SIG-M5 (cell line): ENCODE measurements at places on chromosomes 2 and 18.

- DNase-seq = no peak
Measured at GRCh38 chr2:41903474-41904135, 144.2 kb upstream of the PKDCC start.

DNA sequence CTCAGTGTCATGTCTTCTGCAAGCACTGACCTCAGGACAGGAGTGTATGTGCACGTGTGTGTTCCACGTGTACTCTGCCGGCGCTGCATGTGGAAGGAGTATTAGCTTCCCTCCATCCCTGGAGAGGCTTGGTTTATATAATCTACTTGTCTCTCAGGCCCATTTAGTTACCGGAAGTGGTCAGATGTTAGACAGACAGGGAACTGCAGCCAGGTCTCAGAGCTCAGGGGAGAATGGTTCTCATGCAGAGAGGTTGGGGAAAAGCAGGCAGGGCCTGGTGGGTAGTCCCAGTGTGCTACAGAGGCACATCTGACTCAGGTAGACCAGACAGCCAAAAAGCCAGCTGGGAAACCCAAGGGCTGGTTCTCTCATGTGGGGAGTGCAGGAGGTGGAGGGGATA is 167.9 kb downstream of the CTIF start:
- DNase-seq = no peak

DNA sequence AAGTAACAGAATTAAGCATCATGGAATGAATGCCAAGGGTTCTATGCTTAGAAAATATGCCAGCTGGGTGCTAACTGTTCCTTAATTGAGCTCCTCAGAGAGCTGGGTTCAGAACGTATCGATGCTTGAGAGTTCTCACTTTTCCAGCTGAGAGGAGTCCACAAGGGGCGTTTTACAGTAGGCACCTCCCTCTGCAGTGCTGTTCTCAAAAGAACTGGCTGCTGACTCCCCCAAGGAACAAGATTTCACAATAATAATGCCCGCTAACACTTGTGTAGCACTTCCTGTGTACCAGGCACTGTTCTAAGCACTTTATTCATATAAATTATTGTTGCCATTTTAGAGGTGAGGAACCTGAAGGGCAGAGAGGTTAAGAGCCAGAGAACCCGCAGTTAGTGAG is 18.1 kb upstream of the TMEM237 start:
- peak; percentile 56 for DNase-seq

DNA sequence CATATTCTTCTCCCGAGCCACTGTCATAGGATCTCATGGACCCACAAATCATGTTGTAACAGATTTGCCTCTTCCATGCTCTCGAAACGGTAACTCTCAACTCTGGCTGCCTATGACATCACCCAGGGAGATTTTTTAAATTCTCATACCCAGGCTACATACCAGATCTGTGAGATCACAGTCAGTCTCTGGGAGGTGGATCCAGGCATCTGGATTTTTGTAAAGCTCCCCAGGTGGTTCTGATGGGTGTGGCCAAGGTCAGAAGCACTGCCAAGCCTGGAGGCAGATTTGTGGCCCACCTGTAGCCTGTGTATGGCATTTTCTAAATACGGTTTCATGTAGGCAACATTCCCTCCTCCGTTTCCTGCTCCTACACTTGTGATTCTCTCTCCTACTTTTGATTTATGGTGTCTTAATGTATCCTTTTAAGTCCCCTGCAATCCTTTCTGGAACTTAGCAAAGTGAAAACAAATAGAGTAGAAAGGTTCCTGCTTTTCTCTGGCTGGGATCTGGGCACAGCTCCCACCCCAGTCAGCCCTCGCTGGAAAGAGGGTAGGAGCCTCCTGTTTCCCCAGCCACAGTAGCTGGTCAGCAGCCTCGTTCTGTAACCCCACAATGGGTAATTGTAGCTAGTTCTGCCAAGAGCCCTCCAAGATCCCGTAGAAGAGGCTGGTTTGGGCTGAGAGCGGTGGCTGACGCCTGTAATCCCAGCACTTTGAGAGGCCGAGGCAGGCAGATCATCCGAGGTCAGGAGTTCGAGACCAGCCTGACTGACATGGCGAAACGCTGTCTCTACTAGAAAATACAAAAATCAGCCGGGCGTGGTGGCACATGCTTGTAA is 96.2 kb downstream of the KLHL29 start:
- DNase-seq = no peak

DNA sequence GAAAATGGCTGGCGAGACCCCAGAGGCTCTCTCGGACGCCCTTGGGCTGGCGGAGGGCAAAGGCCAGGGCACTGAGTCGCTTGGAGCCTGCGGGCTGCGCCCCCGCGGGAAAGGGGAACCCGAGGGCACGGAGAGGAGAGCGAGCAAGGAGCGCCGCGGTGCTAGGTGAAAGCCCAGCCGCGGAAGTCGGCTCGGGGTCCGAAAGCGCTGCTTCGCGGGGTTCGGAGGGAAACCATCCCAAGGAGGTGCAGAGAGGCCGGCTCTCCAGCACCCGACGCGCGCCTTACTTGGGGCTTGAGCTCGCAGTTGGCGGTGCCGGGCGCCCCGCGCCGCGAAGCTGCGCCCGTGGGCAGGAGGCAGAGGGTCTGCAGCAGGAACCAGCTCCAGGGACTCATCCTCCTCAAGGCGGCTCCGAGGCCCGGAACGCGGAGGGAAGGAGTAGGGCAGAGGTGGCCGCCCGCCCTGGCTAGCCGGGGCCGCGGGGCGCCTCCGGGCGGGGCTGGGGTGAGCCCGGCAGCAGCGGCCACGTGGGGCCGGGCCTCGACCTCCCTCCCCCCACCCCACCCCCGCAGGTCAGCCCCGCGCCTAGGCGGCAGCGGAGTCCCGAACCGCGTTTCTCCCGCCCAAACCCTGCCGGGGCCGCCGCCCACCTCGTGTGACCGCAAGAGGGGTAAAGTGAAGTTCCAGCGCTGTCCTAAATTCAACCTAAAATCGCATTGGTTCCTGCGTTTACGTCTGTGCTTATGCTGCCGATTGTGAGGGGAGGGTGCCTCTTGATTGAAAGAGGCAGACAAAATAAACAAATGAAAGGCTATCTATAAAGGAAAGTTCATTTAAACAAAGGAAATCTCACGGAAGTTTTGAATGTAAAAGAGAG is at the start of gene TRABD2A:
Gene TRABD2A (minus strand): TSS at position 440 of the 877 bp plus-strand sequence. CDS start 45 bp downstream, at position 395.
- no peak for DNase-seq

GRCh38 chr18:40987581-40987980 is 967.5 kb upstream of the PIK3C3 start:
- no peak for DNase-seq

DNA sequence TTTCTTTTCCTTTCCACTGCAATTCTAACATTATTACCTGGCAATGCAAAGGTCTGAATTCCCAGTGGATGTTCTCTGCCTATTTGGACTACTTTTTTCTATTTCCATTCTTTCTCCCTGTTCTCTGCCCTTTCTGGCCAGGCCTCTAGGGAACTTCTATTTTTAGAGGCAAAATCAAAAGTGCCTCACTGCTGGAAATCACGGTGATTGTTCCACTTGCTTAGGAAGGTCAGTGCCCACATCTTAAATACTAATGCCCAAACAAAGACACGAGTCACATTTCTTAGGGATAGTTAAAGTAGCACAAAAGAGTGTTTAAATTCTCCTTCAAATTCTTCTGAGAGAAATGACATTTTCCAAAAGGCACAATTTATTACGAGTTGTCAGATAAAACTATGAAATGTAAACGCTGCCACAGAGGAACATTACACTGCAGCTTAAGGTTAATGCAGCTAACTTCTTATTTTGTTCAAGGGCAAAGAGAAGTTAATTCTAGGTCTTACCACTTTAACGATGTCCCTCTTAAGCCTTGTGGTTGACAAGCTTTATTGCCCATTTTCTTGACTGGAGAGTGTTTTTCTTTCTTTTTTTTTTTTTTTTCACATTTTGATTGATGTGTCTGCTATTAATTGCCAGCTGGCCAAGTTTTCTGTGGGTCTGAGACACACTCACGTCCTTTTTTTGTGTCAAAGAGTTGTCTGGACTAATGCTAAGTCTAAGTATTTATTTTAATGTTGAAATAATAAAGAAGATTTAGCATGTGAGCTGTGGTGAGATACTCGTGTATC is 34.7 kb downstream of the ST6GAL2 start:
- no peak for DNase-seq

GRCh38 chr2:102737431-102737830 is 24.4 kb upstream of the TMEM182 start:
- no peak for DNase-seq

DNA sequence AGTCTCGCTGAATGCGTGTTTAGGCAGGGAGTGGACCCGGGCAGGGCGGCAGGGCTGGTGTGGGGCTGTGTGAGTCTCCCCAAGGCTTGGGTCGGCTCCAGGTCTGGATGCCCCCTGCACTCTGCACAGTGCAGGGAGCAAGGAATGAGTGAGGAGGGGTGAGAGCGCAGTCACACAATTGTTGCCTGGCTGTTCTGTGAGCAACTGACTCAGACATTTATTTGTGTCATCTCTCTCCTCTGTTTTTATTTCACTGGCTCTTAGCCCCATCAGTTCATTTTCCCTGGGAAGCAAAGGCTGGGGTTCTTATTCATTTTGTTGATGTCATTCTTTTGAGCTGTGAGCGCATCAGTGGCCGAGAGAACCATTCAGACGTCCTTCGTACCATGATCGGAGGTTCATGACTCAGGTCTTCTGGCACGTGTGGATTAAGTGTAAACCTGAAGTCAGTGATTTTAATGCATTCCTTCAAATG is 61.1 kb downstream of the GATA6 start:
- no peak for DNase-seq

GRCh38 chr2:231684314-231685223 is 23.8 kb upstream of the PTMA start:
- DNase-seq = no peak

DNA sequence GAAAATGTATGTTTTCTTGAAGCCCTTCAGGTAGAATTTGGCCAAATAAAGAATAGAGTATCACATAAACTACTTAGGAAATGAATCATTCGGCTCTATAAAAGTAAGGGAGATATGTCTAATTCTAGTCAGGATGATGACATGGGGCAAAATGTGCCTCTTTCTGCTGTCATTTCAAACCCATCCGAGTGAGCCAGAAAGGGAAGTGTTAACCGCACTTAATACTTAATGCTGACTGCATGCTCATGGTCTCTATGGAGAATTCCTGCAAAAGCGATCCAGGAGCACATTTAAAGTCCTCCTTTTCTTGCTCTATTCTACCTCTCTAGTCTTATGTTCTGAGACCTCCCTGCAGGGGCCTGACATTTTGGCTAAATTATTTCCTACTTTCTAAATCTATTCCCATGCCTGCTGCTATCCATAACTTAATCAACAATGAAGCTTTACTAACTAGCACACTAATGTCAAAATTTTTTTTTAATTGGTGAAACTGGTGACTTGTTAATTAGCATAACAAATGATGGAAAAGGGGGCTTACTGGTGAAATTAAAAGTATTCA is 127.4 kb downstream of the CDC42EP3 start:
- no peak for DNase-seq

DNA sequence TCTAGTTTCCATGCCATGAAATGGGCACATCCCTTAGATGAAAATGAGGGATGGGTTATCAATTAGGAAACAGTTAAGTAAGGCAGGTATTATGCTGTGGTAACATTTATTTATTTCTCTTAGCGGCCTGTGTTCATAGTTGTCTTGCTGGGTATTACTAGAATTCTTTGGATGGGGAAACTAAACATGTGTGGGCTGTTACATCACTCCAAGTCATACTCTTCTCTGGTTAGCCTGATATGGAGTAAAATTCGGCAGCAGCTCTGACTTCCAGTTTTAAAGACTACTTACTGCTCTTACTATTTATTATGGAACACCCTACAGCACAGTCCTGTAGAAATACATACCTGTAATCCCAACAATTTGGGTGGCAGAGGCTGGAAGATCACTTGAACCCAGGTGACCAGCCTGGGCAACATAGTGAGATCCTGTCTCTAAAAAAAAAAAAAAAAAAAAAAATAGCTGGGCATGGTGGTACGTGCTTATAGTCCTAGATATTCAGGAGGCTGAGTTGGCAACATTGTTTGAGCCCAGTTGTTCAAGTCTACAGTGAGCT is 33.1 kb upstream of the RASGRP3 start:
- DNase-seq = no peak

DNA sequence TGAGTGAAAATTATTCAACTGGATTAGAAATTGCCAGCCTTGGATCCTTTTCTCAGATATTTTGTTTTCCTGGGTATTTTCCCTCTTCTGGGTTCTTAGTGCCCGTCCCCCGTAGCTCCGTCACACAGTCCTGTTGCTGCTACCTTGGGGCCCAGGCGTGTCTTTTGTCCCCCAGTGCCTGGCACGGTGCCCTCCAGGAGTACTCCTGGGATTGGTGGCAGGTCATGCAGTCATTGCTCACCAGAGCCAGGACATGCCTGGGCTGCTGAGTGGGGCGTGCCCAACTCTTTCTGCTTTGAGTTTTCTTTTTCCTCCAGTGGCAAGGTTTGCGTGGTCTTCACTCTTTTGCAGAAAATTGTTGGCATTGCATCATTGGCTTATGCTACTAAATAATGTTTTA is 275.2 kb downstream of the AGAP1 start:
- no peak for DNase-seq

DNA sequence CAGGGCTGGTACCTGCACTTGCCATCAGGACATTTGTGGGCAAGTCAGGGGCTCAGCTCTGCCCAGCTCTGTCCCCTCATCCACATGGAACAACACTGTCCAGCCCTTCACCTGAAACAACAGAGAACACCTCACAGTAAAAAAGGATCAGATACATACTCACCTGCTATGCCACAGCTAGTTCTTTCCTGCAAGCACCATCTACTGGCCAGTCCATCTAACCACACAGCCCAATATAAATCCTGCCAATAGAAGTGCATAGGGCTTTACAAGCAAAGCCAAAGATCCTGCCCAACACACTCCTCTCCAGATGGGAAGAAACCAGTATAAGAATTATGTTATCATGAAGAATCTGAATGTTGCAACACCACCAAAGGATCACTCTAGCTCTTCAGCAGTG is 52.2 kb upstream of the GALNT13 start:
- no peak for DNase-seq

- no peak for DNase-seq
Measured at GRCh38 chr2:150528861-150529801, 41.7 kb upstream of the RND3 start.

GRCh38 chr2:75527676-75528075 is 33.1 kb downstream of the EVA1A start:
- DNase-seq = no peak

- no peak for DNase-seq
Measured at GRCh38 chr2:239313776-239314175, 87.0 kb downstream of the HDAC4 start.

DNA sequence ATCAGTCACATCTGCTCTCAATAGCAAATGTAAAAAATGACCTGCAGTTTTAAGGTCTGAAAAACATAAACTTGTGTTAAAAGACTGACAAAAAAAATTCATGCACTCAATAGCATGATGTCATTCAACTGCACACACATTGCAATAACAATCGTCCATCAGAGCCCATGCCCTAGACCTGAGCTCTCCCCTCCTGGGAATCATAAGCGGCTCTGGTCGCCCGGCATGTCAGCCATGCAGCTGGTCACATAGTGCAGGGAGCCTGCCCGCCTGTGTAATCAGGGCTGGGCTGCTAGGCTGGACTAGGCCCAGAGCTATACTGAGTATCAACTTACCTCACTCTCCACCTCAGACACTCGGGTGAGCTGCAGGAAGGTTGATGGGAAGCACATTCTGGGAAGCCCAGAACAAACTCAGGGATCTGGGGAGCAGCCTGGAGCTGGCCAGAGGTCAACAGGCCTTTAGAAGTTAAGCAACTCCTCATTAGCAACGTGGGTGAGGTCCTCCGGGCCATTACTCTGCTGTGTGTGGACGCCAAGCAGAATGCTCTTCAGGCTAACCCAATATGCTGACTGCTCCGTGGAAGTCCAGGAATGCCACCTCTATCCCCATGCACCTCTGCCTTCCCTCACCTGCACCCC is 165.5 kb downstream of the TTC32 start:
- no peak for DNase-seq

- no peak for DNase-seq
Measured at GRCh38 chr18:51121597-51121857, 76.0 kb downstream of the MEX3C start.

GRCh38 chr2:178419123-178419522 is 31.9 kb downstream of the PRKRA start:
- no peak for DNase-seq
